ENCODE measurements at places on chromosomes 12 and 14.

DNA sequence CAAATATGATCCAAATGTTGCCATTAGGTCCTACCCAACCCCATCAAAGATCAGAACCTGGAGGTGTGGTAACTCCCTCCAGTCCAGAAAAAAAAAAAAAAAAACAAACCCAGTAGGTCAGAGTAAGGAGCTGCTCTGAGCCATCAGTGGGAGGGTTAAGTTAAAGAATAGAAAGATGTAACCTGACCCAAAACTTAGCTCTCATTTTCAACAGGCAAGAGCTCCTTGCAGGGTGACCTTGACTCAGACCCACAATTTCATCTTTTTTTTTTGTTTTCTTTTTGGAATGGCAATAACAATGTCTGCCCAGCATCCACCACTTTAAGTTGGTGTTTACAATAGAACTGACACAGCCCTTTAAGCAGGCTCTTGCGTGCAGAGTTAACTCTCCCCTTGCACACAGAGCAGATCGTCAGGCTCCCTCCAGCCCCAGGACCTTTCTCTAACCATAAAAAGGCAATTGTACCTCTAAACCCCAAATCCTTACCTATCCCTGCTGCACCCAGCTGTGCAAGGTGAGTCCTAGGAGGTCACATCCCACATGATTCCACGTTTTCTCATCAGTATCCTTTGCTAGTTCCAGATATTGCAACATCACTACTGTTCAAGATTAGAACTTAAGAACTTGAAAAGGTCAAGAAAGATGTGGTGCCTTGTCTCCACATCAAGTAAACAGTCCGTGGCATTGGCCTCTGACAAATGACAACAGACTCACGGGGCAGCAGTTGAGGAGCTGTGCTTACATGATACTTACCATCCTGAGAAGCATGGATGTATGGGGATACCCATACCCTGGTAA is 178.6 kb upstream of the EEA1 start:
- no peak for DNase-seq

- DNase-seq: peak; percentile 70
Measured at GRCh38 chr14:102096569-102097188, 9.8 kb upstream of the HSP90AA1 start.

DNA sequence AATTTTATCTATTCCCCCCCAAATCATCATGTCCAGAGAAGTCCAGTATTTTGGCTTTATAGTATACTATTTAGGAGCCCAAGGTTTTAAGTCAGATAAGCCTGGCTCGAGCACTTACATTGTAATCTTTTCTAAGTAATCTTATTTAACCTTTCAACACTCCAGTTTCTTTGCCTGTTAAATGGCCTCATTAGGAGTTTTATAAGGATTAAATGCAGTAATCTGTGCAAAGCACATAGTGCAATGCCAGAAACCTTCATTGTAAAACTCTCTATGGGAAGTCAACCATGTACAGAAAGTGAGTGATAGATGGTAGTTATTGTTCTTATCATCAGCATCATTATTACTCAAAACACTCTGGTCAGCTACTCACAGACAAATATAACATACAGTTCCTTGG is 1330.4 kb downstream of the SLC16A7 start:
- no peak for DNase-seq

- DNase-seq: no peak
Measured at GRCh38 chr12:75447691-75448393, 32.7 kb upstream of the GLIPR1 start.

- DNase-seq: no peak
Measured at GRCh38 chr12:1828856-1829255, 8.5 kb downstream of the LRTM2 start.

DNA sequence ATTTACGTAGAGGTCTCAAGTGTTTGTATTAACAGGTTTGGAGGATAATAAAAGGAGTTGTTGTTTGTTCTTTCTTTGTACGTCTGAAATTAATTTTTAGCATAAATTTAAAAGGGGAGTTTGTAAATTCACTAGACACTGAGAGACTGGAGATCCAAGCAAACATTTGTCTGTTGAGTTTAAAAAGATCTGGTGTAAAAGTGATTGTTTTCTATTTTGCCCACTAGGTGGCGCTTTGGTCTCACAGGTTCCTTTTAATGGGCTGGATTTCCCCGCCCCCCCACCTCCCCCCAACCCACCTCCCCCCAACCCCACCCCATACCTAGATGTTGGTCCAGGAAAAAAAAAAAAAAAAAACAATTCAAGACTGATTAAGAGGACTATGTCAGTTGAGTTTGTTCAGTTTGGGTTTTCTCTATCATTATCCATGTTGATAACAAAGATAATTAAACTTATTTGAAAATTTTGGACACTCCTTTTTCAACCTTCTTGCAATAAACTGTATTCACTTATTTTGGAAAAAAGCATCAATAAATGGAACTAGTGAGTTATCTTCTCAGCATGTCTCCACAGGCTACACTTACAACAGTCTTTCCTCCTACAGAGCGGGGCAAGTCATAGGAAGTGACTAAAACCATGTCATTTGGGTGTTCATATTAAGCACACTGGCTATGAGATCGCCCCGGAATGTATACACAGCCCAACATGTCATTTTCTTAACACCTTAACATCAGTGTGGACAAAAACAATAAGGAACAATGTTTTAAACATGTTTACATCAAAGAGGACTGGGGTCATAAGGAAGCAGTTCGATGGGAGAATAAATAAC is 841.1 kb downstream of the NRXN3 start:
- DNase-seq: no peak

DNA sequence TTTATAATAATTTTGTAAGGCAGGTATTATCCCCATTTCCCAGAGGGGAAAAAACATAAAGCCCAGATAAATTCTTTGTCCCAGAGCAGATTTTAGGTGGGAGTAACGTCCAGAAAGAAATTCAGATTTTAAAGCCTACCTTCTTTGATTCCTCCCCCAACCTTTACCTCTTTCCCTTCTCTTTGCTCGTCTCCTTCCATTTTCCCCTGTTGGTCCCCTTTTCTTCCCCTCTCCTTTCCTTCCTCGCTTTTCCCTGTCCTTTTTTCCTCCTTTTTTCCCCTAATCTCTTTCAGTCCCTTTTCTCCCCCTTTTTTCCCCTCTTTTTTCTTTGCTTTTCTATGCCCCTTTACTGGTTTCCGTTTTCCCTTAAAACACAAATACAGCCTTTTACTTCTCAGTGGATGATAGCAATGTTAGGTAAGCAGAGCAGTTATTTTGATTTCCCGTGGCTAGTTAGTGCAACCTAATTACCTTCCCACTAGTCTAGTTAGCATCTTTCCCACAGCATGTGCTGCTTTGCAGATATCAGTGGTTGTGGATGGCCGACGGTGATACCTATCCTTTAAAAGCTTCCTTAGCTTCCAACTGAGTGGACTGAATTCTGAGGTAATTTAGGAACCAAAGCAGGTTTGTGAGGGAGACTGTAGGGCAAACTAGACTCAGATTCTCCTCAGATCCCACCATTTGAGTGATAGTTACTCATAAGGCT is 10.9 kb upstream of the AKAP6 start:
- DNase-seq: no peak

- DNase-seq: no peak
Measured at GRCh38 chr12:17079251-17079909, 473.4 kb upstream of the LMO3 start.

DNA sequence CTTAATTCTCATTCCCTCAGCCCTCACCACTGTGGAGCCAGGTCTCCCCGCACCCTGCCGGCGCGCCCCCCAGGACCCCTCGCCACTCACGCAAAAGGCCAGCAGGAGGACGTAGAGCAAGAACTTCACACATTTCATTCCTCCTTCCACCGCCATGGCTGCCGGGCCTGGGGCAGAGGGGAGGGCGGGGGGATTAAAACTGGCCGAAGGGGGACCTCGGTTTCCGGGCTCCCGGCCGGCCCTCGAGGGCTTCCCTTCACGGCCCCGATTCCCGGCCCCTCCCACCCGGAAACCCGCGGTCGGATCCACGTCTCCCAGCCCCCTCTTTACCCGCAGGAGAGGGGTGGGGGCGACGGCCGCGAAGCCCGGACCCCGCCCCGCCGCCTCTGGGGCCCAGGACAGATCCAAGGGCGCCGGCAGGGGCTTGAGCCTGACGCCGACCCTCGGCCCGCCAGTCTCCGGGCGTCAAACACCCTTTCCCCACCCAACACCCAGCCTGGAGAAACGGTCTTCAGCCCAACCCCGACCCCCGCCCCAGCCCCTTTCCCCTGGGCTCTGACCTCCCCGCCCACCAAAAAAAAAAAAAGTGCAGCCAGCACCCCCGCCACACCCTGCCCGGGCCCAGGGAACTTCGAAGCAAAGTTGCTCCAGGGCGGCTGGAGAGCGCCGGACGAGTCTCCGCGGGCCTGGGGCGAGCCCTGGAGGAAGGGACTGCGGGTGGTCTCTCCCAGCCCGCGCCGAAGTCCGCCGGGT is 447 bp downstream of the CD63 start:
- no peak for DNase-seq

GRCh38 chr12:27615331-27615891 is 80.8 kb upstream of the REP15 start:
- DNase-seq: no peak

DNA sequence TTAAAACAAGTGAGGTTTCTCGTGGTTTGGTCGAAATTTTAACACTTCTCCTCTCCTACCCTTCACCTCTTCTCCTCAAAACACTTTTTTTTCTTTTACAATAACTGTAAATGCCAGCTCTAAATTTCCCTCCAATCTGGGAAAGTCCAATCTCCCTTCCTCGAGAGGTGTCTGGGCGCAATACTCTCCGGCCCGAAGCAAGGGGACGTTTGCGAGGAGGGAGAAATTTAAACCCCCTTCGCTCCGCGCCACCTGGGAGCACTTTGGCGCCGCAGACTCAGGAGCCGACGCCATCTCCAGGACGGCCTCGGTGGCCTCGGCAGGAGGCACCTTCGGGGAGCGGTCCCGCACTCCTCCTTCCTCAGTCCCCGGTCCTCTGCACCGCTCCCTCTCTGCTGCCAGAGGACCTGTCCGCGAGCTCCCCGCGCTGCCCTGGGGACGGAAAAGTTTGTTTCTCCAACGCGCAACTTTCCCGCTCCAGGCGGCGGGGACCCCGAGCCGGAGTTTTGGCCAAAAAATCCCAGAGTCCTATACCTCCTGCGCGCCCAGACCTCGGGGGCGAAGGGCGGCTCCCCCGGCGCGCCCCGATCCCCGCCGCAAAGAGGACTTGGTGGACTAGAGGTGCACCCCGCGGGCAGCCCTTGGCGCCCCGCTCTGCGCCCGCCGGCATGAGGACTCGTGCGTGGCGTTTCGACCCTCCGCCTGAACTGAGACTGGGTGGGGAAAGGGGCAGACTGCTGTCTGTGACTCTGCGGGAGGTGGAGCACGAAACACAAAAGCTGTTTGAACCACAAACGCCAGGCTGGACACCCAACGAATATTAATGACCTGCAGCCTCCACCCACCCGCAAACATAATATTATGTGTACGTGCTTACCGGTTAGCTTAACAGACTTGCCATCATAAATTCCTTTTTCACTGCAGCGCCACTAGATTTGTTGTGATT is 95.2 kb upstream of the HMGA2 start:
- DNase-seq: no peak

DNA sequence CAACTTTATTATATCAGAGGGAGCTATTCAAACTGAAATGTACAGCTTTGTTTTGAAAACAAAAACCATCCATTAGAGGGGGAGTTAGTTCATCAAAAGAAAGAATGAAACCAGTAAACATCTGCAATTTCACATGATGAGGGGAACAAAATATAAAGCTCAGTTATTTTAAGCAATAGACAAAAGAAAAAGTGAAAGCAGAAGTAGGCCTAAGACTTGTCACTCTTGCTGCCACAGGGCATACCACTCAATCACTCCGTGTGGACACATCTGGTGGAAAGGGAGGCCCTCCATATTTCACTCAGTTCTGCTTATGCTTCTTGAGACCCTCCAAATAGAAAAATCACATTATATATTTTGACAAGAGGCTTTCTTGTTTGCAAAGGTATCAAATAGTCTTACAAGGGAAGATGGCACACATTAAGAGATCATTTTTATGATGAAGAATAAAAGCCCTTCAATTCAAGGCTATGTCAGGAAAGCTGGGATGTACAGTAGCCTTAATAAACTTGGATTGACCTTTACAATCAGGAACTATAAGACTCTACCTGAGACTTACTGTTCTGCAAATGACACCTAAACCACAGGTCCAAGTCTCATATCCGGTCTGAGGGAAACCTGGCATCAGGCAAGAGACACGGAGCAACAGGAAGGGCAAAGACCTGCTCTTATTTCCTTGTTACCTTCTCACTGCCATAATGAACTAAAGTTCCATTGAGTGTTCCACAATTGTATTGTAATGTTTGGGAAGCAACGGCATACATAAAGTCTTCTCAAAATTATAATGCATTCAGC is 222.5 kb upstream of the GRIP1 start:
- DNase-seq: no peak

- no peak for DNase-seq
Measured at GRCh38 chr12:25979563-25979962, 21.1 kb downstream of the RASSF8 start.

- no peak for DNase-seq
Measured at GRCh38 chr12:118549510-118549980, 173.2 kb downstream of the SUDS3 start.

DNA sequence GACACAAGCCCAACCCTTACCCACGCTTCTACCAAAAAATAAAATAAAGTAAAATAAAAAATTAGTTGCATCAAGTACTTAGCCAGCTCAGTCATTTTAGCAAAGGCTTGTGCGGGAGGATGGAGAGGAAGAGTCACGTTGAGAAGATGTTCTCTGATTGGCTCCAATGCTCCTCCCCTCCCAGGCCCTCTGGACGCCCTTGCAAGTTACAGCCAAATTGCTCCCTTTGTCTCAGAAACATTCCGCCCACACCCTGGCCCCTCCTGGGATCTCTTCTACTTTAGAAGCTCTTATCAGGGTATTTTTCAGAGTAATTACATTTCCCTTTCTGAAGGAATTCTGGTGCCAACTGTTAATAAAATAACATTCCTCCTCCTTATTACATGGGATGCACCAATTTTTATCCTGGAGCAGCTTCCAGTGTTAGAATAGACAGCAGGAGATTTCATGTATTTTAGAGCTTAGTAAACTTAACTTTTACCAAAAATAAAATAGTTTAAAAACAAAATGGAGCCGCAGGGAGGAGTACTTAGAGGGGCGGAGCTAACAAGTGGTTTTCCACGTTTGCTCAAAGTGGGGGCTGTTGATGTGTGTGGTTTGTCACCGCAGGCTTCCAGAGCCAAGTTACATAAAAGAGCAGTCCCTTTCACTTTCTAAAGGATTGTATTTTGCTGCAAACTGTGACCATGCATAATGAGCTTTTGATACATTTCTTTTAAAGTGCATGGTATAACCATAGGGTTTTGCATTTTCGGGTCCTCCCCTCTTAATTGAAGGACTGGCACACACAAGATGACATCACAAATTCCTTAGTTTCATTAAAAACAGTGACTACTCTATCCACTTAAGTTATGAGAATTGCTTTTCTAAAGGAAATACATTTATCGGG is 71.7 kb upstream of the RAP1B start:
- peak; percentile 28 for DNase-seq

DNA sequence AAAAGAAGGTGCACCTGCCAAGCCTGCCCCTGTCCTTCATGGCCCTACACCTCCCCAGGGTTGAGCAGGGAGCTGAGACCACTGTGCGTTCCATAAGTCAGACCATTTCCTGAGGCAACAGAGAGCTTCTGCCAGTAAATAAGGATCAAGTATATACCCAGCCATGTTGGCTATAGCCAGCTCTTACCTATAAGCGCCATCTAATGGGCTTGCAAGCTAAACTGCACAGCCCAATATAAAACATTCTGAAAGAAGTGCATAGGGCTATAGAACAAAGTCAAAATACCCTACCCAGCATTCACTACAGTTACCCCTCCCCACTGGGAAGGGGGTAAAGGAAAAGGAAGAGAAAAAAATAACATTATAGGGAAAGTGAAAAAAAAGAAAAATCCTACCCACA is 59.3 kb upstream of the SCAF11 start:
- DNase-seq: no peak

- DNase-seq: no peak
Measured at GRCh38 chr12:70852416-70853150, 68.0 kb downstream of the PTPRR start.
